T-helper 17 cell (primary cell): ENCODE measurements at places on chromosomes 3 and 15. TPM values are rescaled to one million over a fixed set of nuclear protein-coding genes. Genes with fewer than 3 reads are reported as not detected.
A peak's percentile ranks its signal among the peaks of the same experiment; 100 is the strongest.

Gene TRPM1
- total RNA-seq: not detected

Gene ELP6
- total RNA-seq: 24.3 TPM

Gene ST8SIA2
- total RNA-seq: not detected

Gene SNTN
- total RNA-seq: not detected

Gene LMAN1L
- 0.91 TPM for total RNA-seq

Gene SYNM
- total RNA-seq: 2.7 TPM

Gene RAB6B
- 4.3 TPM for total RNA-seq

DNA sequence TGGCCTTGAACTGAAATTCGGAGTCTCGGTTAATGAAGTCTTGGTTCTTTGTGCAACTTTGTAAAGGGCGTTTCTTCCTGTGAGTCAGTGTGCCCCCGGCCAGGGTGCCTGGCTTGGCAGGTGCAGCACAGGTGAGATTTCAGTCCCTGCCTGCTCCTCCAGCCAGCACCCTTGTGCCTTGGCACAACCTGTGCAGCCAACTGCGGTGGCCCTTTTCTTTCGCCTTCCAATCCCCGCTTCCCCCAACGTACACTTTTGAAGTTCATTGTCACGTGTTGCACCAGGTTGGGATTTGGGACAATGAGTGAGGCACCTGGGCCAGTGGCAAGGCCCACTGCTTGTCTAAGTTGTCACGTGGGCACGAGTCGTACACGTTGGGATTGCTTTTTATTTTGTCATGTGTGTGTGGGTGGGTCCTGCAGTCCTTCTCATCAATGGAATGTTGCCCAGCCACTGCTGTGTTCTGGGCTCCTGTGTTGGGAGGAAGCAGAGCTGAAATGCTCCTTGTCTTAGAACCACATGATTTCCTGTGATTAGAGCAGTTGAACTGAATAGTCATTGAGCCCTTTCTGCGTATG lies 242.9 kb upstream of the BHLHE40 start:
- H3K4me1 ChIP-seq: peaks cover 49% of the 10 kb centered on the region
- DNase-seq: no peak
- no peaks in the 10 kb centered on the region for H3K27me3 ChIP-seq
- peak overlapping the region; percentile 49 for H3K4me3 ChIP-seq
- H3K36me3 ChIP-seq: no peaks in the 10 kb centered on the region

DNA sequence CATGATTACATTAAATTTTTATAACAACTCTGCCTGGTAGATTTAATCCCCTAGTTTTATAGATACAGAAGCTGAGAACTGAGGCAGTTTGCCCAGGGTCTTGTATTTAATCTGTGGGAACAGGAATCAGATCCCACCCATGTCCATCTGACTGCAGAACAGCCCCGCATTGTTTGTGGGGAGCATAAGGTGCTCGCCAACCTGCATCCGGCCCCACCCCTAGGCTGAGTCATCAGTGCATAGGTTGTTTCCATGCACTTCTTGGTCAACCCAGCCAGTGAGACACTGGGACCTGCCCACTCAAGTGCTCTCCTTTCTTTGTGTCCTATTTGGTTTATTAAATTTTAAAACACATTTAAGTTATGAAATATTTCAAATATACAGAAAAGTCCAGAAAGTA lies 266.2 kb downstream of the OPA1 start:
- no peak overlapping the region for H3K27ac ChIP-seq
- no peaks in the 10 kb centered on the region for H3K36me3 ChIP-seq
- peaks cover 7% of the 10 kb centered on the region for H3K27me3 ChIP-seq
- H3K4me3 ChIP-seq: no peak overlapping the region
- no peak for DNase-seq
- H3K4me1 ChIP-seq: no peaks in the 10 kb centered on the region

DNA sequence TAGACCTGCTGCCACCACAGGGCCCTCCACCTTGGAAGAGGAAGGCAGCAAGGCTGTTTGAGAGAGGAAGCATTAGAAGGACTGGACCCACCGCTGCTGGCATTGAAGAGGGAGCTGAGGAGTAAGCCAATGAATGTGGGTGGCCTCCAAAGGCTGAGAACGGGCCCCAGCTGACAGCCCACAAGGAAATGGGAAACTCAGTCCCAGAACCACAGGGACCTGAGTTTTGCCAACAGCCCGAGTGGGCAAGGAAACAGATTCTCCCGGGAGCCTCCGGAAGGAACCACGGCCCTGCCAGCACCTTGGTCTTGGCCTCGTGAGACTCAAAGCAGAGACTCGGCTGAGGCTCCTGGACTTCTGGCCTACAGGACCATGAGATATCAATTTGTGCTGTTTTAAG lies 95.4 kb upstream of the SNRPA1 start:
- no peaks in the 10 kb centered on the region for H3K36me3 ChIP-seq
- H3K27me3 ChIP-seq: peaks cover 50% of the 10 kb centered on the region
- no peak overlapping the region for H3K4me3 ChIP-seq
- no peak for DNase-seq
- H3K4me1 ChIP-seq: peaks cover 2% of the 10 kb centered on the region

DNA sequence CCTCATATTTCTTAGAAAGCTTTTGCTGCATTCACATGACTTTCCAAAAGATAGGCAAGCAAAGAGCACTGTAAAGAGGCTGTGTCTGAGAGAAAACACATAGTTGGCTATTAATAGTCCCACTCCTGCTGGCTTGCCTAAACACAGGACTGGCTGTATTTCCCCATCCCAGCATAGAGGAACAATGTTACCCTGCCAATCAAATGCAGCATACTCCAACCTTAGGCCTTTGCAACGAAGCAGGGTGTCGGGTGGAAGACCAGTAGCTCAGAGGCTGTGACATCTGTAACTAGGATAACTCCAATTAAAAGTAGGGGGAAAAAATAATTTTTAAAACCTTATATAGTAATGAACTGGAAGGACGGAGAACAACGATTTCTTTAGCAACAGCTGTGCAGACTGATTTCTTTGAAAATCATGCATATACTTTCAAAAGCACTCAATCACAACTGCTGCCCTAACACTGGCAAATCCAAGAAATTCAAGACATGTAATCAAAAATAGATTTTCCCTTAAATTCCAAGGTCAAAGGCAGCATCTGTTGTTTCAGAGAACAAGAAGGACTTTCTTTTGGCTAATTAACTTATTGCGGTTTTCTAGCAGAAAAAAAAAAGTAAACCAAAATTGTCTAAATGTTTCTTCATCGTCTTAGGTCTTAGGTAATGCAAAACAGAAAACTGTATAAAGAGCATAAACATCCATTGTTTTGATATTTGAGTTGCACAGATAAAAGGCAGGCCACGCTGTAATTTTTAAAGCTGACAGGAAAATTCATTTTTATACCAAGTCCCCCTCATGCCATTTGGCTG lies 139.3 kb downstream of the TNIK start:
- no peaks in the 10 kb centered on the region for H3K27me3 ChIP-seq
- no peak overlapping the region for H3K4me3 ChIP-seq
- DNase-seq: no peak
- H3K36me3 ChIP-seq: peaks cover 3% of the 10 kb centered on the region

DNA sequence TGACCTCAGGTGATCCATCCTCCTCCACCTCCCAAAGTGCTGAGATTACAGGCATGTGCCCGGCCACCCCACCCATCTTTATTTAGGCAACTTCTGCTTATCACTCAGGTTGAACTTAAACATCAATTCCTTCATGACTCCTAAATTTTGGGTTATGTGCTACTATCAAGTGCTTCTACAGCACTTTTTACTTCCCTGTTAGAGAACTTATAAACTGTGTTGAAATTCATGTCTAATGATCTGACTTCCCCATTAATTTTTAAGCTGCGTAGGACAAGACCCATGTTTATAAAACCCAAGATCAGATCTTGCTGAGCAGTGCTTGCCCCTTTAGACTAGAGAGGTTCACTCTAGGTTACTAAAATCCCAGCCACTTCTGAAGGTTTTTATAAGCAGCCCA lies 266.2 kb upstream of the TPRG1 start:
- H3K4me3 ChIP-seq: no peak overlapping the region
- DNase-seq: no peak
- H3K4me1 ChIP-seq: no peaks in the 10 kb centered on the region
- H3K36me3 ChIP-seq: peaks cover 3% of the 10 kb centered on the region

DNA sequence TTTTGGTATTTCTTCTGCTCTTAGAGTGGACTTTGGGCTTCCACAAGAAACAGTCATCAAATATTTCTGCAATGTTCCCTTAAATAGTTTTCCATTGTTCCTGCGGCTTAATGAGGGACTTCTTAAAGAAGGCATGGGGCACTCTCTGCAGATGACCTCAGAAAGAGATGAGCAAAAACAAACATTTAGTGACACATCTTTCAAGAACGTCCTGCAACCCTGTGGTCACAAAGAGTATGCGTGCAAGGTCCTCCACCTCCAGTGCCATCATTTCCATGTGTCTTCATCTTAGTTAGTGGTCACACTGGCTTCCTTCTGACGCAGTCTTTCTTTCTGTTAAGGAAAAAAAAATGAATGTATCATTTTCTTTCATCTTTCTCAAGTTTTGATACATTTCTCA lies 56.2 kb downstream of the GREM1 start:
- peaks cover 7% of the 10 kb centered on the region for H3K36me3 ChIP-seq
- H3K27ac ChIP-seq: no peak overlapping the region
- H3K4me1 ChIP-seq: no peaks in the 10 kb centered on the region
- DNase-seq: no peak
- no peaks in the 10 kb centered on the region for H3K27me3 ChIP-seq

DNA sequence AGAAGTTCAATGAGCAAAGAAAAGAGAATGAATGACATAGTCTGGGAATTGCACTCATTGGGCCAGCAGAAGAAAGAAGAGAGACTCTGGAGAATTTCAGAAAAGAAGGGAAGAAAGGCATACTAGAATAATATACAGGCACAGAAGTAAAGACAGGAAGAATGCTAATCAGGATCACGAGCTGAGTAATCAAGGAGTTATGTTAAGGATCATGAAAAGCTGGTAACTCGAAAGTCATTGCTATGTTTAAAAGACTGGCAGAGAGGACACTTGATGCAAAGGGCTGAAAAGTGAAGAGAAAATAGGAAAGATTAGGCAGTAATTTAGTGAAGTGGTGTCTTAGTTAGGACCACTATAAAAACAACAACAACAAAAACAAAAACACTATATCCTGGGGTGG lies 284.1 kb downstream of the ZBBX start:
- H3K36me3 ChIP-seq: no peaks in the 10 kb centered on the region
- no peak overlapping the region for H3K27ac ChIP-seq
- H3K4me1 ChIP-seq: no peaks in the 10 kb centered on the region

DNA sequence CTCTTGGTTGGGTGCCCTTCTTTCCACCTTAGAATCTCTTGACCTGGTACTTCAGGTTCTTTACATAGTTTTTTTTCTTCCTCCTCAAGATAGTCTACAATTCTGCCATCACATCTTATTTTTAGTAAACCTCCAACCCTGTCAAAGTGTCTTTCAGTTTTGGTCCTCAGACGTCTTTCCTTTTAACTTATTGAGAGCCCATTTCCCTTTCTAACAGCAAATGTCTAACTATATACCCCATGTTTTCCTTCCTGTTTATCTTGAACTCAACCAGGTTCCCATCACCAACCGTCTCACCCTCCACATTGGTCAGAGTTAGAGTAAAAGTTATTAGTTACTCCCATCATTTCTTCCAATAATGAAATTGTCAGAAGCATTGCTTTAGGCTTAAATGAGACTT lies 10.4 kb downstream of the KBTBD12 start:
- DNase-seq: no peak
- H3K27me3 ChIP-seq: peaks cover 59% of the 10 kb centered on the region
- H3K4me3 ChIP-seq: peak overlapping the region; percentile 10
- H3K27ac ChIP-seq: no peak overlapping the region
- H3K4me1 ChIP-seq: peaks cover 7% of the 10 kb centered on the region
- H3K36me3 ChIP-seq: no peaks in the 10 kb centered on the region

DNA sequence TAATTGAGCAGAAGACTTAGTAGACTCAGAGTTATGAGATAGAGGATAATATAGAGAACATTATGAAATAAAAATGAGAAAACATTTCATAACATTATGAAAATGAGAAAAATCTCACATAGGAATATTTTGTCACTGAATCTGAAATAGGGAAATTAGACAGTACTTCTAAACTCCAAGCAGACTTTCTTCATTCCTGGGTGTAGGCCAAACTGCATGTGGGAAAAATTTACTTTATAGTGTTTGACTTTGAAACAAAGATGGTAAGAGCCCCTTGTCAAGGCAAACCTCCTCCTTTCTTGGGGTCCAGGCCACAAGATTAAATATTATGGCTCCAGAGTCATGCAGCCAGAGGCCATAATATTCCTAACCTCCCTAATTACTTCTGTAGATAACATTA lies 6.7 kb upstream of the OR5H14 start:
- DNase-seq: no peak
- H3K4me3 ChIP-seq: no peak overlapping the region
- no peak overlapping the region for H3K27ac ChIP-seq
- H3K27me3 ChIP-seq: peaks cover 24% of the 10 kb centered on the region
- H3K4me1 ChIP-seq: peaks cover 2% of the 10 kb centered on the region
- no peaks in the 10 kb centered on the region for H3K36me3 ChIP-seq

DNA sequence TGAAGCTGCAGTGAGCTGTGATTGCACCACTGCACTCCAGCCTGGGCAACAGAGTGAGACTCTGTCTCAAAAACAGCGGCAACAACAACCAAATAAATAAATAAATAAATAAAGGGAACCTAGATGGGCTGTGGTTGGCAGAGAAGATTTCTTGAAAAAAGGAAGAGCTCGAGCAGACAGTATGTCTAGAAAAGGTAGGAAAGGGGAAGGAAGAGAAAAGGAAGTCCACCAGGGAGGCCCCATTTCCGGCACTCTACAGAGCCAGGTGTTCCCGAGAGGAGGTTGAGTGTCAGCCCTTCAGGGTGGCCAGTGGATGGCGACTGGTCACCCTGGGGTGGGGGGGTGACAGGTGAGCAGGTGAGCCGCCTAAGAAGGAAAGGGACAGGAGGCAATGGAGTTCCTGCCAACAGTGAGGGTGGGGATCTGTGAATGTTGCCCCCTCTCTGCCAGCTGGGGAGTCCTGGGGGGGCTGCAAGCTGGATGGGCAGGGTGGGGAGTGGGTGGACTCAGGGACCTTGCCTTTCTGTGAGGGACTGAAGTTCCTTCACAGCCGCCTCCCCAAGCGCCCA lies 14.8 kb downstream of the PAQR5 start:
- H3K4me3 ChIP-seq: no peak overlapping the region
- H3K27ac ChIP-seq: no peak overlapping the region
- DNase-seq: no peak
- H3K27me3 ChIP-seq: peaks cover 73% of the 10 kb centered on the region
- H3K36me3 ChIP-seq: peaks cover 4% of the 10 kb centered on the region
- H3K4me1 ChIP-seq: peaks cover 8% of the 10 kb centered on the region

GRCh38 chr3:112333002-112333380 lies at the start of gene CD200:
Gene CD200, plus strand, starts transcription at chr3:112333156. Its CDS starts 57 bp downstream, at chr3:112333213.
- peak within 1 kb of the TSS; percentile 76 for H3K27ac ChIP-seq
- H3K27me3 ChIP-seq: no peaks in the 10 kb centered on the region
- peak within 1 kb of the TSS; percentile 91 for H3K4me3 ChIP-seq
- peak; percentile 21 for DNase-seq
- no peaks in the 10 kb centered on the region for H3K36me3 ChIP-seq
- peaks cover 14% of the 10 kb centered on the region for H3K4me1 ChIP-seq

DNA sequence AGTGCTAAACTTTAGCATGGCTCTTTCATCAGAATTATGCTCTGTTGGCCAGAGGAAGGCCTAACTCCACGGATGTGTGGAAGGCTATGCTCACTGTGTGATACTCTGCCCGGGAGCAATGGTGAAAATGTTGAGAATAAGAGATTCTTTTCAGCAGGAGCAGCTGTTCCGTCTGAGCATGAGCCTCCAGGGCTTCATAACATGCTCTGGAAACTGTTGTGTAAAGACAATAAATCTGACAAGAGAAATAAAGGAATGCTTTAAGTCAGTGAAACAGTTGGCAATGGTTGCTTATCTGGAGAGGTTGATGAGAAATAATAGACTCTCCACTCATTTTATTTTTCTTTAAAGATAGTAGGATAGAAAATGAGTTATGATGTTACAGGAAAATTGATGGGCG lies 269.8 kb downstream of the DIPK2A start:
- no peak overlapping the region for H3K27ac ChIP-seq
- peaks cover 12% of the 10 kb centered on the region for H3K27me3 ChIP-seq
- H3K36me3 ChIP-seq: no peaks in the 10 kb centered on the region
- H3K4me3 ChIP-seq: no peak overlapping the region
